ENCODE measurements at places on chromosomes 6 and 20.

DNA sequence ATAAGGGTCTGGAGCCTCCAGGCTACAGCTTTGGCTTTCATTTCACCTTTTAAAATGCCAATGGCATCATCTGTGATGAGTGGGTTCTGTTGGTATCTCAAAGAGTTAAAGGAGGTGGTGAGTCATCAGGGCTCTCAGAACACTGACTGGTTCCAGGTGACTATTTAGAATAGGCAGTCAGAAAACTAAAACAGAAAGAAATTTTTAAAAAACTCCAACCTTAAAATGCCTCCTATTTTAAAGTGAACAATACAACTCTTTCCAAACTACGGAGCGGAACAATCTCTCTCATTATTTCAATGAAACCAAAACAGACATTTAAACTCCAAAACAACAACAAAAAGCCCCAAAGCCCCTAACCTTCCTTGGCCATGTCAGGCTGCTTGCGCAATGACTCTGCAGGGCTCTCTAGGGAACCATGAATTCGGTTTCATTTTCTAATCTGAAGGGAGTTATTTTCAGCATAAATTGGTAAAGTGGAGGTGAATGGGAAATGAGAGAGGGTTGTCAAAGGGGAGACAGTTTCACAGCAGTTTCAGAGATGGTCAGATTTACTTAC, 194.9 kb downstream of the KIF6 start:
- DNase-seq = peak; percentile 40

- peak; percentile 34 for DNase-seq
These were observed 610 bp downstream of the ZNF217 start for GRCh38 chr20:53592992-53593465.

DNA sequence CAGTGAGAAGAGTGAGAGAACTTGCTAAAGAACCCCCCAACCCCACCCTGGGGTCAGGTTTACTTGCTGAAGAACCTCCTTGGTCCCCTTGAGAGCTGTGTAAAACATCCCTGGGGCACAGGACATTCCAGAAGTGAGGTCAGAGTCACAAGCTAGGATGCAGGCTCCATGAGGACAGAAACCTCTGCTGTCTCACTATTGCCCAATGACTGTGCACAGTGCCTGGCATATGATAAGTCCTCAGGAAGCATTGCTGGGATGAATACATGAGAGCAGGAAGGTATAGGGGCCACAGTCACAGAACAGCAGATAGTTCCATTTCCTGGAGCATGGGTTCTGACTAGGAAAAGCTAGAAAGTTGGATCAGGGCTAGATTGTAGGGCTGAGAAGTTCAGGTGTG, 18.4 kb downstream of the NT5E start:
- no peak for DNase-seq

GRCh38 chr20:61733891-61734732, 331.6 kb downstream of the TAF4 start:
- no peak for DNase-seq

- DNase-seq = no peak
These were observed 217.4 kb downstream of the MANEA start for GRCh38 chr6:95794749-95795148.

GRCh38 chr6:34953061-34954025, 64.3 kb downstream of the ANKS1A start:
- DNase-seq = no peak

- no peak for DNase-seq
These were observed 15.8 kb upstream of the SERPINB9 start for GRCh38 chr6:2918936-2919335.

DNA sequence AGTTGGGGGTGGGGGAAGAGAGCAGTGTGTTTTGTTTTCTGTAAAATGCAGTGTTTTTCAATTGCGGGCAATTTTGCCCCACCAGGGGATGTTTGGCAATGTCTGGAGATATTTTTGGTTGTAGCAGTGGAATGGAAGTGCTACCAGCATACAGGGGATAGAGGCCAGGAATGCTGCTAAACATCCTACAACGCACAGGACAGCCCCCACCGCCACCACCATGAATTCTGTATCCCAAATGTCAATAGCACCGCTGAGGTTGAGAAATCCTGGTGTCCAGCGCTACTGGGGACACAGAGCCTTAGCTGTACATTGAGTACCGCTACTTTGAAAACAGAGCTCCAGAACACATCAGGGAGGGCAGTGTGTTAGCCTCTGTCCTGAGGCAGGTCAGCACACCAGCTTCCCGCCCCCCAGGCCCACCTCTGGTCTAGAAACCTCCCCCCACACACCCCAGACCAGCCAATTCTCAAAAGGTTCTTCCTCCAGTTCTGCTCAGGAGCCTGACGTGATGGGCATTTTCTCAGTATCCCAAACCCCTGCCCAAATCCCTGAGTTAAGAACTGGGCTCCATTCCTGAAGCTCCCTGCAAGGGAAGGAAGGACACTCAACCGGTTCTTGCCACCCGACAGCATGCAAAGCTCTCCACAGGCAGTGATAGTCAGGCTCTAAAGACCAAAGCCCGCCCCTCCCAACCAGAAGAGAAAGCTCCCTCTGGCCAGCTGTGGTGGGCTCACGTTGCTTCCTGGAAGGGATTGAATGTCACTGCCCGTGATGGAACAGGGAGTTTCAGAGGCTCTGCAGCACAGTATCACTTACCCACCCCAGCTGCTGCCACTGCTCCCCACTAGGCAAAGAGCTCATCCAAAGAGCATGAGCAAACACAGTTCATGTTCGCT, 321.5 kb upstream of the JARID2 start:
- no peak for DNase-seq

DNA sequence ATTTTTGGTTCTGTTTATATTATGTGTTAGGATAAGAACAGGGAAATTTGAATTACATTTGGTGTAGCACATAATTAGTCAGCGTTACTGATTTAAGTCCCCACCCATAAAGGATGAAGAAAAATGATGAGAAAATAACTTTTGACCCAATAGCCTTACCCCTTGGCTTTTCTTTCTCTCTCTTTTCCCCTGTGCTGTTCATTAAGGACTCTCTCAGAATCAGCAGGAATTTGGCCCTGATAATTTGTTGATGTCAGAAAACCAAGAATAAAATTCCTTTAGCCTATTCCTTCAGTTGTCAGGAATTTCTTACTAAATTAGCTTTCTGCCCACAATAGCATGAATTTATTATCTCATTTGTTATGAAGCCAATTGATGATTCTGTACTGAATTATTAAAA, 18.5 kb downstream of the PLCB1 start:
- no peak for DNase-seq

GRCh38 chr6:155045561-155046404, 50.7 kb downstream of the TIAM2 start:
- DNase-seq = no peak

DNA sequence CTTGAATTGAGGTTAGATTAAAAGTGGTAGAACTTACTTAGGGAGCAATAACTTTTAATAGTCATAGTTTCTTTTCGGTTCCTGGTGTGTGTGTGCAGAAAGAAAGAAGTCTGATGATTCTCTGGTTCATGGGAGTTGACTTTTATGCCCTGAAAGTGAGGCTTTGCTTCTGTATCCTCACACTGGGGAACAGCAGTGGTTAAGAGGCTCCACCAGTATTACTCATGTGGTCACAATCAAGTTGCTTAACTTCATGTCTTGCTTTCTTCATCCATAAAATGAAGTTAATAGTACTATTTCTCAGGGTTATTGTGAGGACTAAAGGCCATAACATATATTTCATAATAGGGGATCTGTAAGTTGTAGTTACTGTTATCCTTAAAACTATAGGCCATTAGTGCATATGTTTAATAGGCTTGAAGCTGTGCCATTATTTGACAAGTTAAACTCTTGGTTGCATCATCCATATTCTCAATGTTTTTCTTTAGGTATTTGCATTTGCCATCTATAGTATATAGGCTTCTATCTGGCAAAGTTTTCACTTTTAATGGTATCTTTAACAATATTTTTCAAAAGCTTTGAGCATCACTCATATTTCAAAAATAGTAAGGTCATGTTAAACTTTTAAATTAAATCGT, 262.4 kb downstream of the PLCB1 start:
- no peak for DNase-seq

GRCh38 chr6:33123732-33124524, 48.1 kb downstream of the HLA-DPB1 start:
- DNase-seq = peak; percentile 72

GRCh38 chr6:12164508-12164770, 125.7 kb upstream of the EDN1 start:
- no peak for DNase-seq

GRCh38 chr6:155248008-155249001, 15.5 kb upstream of the CLDN20 start:
- peak; percentile 58 for DNase-seq

DNA sequence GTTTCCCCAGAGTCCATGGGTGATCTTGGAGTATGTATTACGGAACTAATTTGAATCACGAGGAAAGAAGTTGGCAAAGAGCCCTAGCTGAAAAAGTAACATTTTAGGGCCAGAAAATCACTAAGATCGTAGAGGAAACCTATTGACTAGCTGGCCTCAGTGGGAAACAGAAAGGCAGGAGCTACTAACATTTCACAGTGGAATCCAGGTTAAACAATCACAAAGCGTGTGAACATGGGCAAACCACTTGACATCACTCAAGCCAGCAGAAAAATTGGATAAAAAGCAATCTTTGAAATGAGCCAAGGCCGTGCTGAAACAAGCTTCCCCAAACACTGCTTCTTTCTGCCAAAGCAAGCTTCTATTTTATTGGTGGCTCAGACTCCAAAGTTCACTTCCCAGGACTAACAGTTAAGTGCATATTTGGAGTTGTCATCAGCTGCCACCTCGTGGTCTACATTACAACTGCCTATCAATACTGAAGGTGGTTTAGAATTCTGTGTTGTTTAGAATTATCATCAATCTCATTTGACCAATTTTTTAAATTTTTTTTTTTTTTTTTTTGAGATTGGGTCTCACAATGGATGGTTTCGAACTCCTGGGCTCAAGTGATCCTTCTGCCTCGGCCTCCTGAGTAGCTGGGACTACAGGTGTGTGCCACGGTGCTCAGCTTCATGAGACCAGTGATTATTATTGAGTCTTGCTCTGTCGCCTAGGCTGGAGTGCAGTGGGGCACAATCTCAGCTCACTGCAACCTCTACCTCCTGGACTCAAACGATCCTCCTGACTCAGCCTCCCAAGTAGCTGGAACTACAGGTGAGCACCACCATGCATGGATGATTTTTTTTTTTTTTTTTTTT, 10.6 kb downstream of the RPS10 start:
- peak; percentile 72 for DNase-seq

GRCh38 chr6:137112067-137112355, 61.4 kb downstream of the IL22RA2 start:
- DNase-seq = no peak

- no peak for DNase-seq
These were observed 401.6 kb upstream of the SULF2 start for GRCh38 chr20:48186915-48187314.

DNA sequence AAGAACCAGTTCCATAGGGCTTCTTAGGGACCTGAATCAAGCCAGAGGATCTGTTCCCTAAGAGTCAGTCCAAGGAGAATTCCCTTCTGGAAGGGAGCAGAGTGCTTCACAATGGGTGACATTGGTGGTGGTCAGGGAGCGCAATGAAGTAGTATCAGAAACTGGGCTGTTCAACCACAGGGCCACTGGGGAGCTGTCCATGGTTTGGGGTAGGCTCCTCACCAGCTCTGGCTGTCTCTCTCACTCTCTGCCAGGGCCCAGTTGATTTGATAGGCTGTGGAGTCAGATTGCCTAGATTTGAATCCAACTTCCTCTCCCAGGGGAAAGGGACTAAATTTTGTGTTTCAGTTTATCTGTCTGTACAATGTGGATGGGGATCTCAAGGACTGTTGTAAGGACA, 36.7 kb upstream of the CHD6 start:
- peak; percentile 15 for DNase-seq

- DNase-seq = no peak
These were observed 53.5 kb upstream of the NXT1 start for GRCh38 chr20:23296841-23297701.

GRCh38 chr20:62346398-62347150, 20.5 kb downstream of the LAMA5 start:
- DNase-seq = no peak

- no peak for DNase-seq
These were observed 64.9 kb downstream of the ME1 start for GRCh38 chr6:83365931-83366330.

- no peak for DNase-seq
These were observed 72.2 kb upstream of the GFRAL start for GRCh38 chr6:55255113-55255512.

DNA sequence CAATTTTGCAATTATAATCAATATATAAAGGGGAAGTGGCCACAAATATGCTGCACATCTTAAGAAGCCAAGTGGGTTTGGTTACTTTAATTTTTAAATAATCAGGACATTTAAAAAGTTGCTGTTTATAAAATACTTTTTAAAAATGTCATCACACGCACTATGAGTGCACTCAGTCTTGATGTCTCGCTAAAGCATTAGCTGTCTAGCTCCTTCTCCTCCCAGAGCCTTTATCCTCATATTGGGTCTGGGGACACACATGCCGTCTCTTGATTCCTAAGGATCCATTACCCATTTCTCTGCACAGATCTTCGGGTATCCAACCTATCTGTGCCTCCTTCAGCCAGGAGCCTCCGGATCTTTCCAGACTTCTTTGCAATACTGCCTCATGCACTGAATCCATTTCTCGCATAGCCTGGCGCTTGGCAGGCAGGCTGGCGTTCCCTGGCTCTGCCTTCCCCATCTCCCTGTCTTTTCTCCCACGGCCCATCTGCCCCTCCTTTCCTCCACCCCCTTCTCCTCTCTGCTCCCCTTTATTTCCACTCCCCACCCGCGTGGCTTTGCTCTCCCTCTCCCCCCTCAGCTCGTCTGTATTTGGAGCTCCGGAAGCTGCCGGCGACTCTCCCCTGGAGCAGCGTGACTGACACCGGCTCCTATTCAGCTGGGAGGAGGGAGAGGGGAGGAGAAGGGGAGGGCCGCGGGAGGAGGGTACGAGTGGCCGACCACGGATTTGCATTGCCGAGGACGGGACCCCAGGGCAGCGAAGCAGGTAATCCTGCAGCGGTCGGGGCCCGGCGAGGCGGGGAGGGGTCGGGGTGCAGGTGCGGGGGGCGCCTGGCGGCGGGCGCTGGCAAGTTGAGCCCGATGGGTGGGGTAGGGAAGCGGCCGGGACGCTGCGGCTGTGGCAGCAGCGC, at the start of gene CAP2:
Gene CAP2 (plus strand): TSS at position 618 of the 914 bp plus-strand sequence. CDS start 27,961 bp downstream, outside the sequence.
- DNase-seq = no peak

- no peak for DNase-seq
These were observed 2.7 kb downstream of the CEBPB start for GRCh38 chr20:50193199-50193835.

GRCh38 chr6:108884211-108885059, 36.2 kb downstream of the ARMC2 start:
- DNase-seq = no peak

GRCh38 chr6:13877051-13877450, 47.7 kb upstream of the RNF182 start:
- DNase-seq = no peak

All from NAMALWA (cell line).